ENCODE measurements at places on chromosomes 16 and 17. TPM values are rescaled to one million over a fixed set of nuclear protein-coding genes. Genes with fewer than 3 reads are reported as not detected.

ZNF205 gene
- total RNA-seq: 13.2 TPM

ZNF469 gene
- total RNA-seq: 19.0 TPM

LRRC37A gene
- total RNA-seq: 3.3 TPM

HBA1 gene
- total RNA-seq: not detected

OTOP3 gene
- not detected for total RNA-seq

NOD2 gene
- total RNA-seq: 0.07 TPM

PRAC2 gene
- total RNA-seq: not detected

FOXO3B gene
- 6.9 TPM for total RNA-seq

TMEM204 gene
- 9.7 TPM for total RNA-seq

C1QTNF8 gene
- total RNA-seq: not detected

FBXO39 gene
- total RNA-seq: not detected

PLXDC1 gene
- total RNA-seq: 11.1 TPM

MT1G gene
- not detected for total RNA-seq

SLX1B gene
- total RNA-seq: 1.2 TPM

Data from chondrocyte (in vitro differentiated cells).